Activated CD4-positive, alpha-beta T cell treated with anti-CD3 and anti-CD28 coated beads, Interleukin-2, amount 50 U/mL, for 1 hour (primary cell): ENCODE measurements at places on chromosomes 7 and 10.

- no peak for DNase-seq
Observed at GRCh38 chr10:88783724-88784123, 18.8 kb upstream of the LIPM start.

DNA sequence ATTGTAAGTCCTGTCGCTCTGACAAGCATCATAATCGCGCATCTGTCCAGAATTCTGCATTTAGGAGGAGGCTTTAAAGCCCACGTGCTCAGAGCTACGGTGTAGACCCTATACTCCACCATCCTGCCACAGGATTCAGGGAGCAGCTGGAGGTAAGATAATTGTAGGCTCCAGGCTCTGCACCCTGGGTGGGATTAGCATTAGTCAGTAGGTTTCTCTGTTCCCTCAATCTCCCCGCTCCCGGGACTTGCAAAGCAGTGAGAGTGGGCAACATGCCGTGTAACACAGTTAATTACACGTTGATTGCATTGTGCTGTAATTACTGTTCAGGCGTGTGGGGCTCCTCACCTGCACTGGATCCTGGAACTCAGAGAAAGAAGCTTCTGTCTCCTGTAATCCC lies 89.3 kb upstream of the CUX1 start:
- DNase-seq: no peak

DNA sequence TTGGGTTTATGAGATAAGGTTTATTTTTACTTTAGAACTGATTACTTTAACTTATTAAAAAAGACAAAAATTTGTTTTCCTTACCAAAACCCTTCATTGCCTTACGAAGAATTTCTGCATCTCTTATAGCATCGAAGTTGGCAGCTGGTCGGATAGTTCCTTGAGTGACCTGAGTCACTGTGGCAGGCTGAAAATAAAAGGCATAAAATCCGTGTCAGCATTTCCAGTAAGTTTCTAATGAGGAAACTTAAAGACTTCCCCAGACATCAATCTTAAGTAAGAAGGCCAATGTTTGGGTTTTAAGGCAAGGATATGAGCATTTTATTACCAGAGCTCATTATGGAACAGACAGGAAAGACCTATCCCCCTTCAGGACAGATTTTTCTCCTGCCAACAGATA lies 25.6 kb downstream of the ANXA7 start:
- DNase-seq: no peak

DNA sequence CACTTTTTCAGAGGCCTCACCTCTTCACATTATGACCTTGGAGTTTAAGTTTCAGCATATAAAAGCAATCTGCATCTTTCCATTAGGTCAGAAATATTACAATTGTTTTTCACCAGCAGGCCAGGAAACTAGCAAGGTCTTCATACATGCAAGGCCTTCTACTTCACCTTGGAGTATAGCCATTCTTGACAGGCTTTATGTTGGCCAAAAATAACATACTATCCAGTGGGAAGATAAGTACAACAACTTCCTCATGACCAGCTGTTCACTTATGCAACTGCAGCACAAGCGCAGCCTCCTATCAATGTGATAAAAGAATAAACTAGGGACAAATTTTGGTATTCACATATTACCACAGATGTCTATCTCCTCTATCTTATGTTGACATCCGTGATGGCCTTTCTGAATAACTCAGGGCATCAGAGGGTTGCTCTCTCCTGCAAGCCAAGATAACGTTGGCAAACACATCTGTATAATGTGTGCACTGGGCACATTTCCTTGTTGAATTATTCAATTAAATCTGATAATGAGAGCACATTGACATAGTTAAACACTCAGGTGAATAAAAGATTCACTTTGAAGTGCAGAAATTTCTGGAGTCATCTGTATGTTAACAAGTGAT lies 239.8 kb downstream of the FZD1 start:
- DNase-seq: no peak

DNA sequence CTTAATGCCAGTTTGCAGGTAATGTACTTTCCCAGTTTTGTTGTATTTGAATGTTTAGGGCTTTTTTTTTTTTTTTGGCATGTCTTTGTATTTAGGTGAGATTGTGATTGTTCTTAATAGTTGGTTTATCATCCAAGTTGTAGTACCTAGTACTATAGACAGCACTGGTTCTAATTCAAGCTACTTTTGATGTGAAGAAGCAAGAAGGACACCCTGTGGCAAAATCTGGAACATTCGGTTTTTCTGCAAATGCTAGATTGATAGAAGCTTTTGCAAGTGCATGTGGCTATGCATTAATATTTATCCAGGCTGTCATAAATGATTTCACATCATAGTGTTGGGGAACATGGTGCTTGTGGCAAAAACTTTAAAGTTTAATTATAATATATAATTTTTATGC lies 248.9 kb downstream of the FOXP2 start:
- DNase-seq: no peak

DNA sequence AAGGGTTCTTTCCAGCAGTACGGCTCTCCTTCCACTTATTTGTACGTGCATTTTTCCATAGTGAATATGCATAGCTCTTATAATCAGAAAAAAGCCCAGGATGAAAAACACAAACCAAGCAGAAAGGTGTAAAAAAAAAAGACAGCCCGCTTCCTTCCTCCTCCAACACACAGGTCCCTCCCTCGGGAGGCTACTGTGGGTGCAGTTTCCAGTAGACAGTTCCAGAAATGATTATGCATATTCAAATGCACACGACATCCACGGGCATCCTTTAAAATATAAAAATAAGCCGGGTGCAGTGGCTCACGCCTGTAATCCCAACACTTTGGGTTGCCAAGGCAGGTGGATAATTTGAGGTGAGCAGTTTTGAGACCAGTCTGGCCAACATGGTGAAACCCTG lies 59.9 kb downstream of the TNRC18 start:
- no peak for DNase-seq

DNA sequence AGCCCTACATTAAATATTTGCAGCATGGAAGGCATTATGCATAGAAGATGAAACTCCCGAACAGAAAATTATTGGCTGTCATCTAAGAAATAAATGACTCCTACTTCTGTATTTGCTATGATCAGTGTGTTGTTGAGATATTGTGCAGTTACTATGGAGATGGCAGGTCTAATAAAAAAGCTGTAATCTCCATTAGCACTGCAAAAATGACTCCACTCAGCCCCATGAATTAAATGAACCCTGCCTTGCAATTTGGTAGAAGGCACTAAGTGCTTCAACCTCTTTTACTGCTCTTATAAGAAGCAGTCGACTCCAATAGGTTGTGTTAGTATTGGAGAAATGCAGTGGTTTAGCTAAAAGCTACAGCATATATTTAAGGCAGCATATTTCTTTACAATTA lies 290.0 kb upstream of the PHYHIPL start:
- no peak for DNase-seq

DNA sequence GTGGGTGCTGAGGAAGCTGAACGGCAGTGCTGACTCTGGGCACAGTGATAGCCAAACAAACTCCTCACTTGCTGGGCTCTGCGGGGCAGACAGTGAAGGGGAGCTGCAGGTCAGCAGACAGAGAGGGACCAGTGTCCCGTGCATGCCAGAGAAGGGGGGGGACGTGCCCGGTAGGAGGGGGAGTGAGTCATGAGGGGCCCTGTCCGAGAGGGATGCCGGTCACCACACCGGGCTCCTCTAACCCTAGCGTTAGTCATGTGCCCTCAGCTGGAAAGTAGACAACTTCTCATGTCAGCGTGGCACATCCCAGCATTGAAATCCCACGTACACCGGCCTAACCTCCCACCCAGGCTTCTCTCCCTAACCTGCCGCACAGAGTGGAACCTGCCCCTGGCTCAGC lies 117.1 kb upstream of the DPP6 start:
- DNase-seq: no peak

DNA sequence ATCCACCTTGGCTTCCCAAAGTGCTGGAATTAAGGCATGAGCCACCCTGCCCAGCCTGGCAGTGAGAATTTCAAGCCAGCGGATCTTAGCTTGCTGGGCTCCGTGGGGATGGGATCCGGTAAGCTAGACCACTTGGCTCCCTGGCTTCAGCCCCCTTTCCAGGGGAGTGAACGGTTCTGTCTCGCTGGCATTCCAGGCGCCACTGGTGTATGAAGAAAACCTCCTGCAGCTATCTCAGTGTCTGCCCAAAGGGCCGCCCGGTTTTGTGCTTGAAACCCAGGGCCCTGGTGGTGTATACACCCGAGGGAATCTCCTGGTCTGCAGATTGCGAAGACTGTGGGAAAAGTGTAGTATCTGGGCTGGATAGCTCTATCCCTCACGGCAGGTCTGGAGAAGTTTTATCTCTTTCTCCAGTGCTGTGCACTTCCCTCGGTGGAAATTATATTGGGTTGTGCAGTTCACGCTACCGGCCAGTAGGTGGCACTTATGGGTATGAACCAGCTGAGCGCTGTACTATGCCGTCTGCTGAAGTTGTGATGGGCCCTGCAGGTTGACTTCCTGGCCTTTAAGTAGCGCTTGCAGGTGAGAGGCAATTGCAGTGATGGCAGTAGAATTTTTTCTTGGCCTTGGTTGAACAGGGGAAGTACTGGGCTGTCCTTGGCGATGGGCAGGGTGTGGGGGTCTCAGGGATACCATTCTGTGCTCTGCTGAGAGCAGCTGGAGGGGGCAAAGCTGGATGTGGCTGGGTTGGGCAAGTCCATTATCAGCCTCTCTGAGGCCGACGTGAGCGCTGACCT lies 138.0 kb upstream of the MTPN start:
- DNase-seq: peak; percentile 22

DNA sequence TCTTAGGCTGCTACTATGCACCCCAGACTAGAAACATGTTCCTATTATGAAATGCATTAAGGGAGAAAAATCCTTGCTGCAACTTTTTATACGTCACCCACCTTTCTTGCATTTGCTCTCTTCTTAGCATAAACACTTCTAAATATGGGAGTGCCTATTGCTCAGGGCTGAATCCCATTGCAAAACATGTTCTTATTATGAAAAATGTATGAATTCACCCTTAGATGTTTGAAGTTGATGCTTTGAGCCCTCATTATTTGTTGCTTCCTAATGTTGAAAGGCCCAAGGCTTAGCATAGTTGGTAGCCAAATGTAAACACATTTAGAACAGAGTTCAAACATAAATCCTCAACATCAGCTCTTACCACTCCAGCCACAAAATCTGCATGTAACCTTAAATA lies 52.8 kb downstream of the BMPER start:
- no peak for DNase-seq

DNA sequence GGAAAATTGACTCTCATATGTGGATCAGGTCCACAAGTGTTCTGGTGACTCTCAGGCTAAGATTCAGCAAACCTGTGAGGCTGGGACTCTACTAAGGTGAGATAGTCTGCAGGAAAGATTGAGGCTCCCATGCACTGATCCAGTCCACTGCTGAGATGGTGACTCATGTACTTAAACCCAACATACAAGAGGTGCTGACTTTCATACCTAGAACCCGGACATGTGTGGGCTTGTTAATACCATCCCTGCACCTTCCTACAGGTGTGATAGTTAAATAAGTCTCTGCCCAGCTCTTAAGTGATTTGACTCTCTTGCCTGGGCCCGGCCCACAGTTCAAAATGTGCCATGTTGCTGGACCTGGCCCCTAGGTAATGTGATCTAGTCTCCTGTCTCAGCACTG lies 27.1 kb upstream of the ZNF107 start:
- no peak for DNase-seq

DNA sequence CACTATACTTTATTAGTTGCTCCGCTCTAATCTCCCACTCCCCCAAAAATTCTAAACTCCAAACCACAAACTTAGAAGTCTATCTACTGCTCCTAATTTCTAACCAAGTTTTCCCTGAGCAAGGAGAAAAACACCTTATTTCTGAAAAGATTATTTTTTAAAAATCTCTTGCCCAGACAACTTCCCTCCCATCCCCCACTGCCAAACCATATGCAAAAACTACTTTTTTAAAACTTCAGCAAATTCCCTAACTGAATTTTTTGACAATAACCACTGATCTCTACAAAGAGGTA lies 1.9 kb downstream of the UBE2H start:
- DNase-seq: no peak

DNA sequence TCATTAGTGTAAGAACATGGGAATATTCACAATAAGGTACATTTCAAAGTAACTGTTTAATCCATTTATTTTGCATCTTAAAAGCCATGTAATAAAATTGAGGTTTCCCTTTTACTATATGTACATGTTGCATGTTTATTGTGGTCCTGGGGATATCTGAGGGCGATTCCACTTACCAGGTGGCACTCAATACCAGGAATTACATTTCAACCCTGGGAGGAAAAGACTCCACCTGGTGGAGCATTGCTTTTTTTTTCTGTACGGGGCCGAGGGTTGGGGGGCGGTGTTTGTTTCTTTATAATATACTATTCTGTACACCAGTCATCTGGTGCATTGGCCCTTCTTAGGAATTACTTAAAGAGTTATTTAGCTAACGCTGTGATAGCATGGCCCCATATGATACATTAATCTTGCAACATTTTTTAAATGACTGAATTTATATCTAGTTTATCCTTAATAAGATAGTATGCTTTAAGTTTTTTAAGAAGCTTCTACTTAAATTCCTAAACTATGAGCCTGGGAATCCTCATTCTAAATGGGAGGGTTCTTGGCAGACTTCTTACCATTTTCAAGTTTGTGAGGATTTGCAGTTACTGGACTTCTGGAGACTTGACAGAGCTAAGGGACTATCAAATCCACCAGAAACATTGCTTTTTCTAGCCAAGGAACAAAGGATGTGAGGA lies 7.2 kb upstream of the HGF start:
- no peak for DNase-seq

GRCh38 chr10:4725917-4726606 lies 99.9 kb upstream of the AKR1E2 start:
- no peak for DNase-seq

DNA sequence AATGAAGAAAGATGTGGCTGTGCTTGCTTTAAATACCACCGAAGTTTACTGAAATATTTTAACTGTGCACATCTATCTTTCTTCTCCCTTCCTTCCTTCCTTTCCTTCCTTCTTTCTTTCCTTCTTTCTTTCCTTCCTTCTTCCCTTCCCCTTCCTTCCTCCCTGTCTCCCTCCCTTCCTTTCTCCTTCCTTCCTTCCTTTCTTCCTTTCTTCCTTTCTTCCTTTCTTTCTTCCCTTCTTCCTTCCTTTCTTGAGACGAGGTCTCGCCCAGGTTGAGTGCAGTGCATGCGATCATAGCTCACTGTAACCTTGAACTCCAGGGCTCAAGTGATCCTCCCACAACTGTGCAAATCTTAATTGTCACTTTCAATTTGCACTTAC lies 157.8 kb upstream of the FAM171A1 start:
- DNase-seq: no peak

DNA sequence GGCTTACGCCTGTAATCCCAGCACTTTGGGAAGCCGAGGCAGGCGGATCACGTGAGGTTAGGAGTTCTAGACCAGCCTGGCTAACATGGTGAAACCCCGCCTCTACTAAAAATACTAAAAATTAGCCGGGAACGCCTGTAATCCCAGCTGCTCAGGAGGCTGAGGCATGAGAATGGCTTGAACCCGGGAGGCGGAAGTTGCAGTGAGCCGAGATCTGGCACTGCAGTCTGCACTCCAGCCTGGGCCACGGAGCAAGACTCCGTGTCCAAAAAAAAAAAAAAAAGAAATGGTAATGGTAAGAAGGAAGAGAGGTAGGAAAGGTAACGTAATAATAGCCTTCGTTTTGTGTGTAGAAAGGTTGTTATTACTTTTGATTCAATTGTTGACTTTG lies 1.2 kb downstream of the HSPA14 start:
- no peak for DNase-seq
